Renal cortical epithelial cell (primary cell): ENCODE measurements at places on chromosomes 13 and 19. TPM values are rescaled to one million over a fixed set of nuclear protein-coding genes. Genes with fewer than 3 reads are reported as not detected.

- no peak for DNase-seq
Observed at GRCh38 chr13:31014456-31014855, 82.0 kb downstream of the TEX26 start.

DNA sequence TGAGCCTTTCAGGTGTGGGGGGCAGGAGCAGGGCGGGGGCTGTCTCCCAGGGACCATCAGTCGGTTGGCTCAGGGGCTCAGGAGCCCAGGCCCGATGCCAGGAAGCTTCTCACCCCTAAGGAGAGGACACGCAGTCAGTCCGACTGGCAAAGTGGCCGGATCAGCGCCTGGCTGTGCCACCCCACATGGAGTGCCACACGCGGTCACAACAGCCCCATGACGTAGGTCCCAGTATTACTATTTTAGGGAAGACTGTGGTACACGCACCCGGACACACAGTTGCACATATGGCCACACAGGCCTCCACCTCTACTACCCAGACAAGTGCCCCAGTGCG lies 29.3 kb upstream of the GRTP1 start:
- no peak for DNase-seq

DNA sequence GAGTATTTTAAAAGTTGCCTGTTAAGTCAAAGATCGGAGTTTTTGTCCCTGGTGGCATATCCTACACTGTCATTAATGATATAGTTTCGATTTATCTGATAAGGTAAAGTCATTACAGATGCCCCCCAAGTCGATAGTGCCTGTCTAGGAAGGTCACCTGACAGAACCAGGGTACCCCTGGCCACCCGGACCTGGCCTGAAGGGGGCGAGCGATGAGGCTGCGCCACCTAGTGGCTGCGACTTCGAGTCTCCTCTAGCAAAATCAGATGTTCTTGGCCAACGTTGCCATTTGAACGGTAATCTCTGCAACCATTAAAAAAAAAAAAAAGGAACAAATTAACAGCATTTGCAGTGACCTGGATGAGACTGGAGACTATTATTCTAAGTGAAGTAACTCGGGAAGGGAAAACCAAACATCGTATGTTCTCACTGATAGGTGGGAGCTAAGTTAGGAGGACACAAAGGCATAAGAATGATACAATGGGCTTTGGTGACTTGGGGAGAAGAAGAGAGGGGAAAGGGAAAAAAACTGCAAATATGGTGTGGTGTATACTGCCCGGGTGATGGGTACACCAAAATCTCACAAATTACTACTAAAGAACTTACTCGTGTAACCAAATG lies 565.1 kb downstream of the LIG4 start:
- peak; percentile 39 for DNase-seq

Gene SYT3
- 0.40 TPM in 1 of 2 replicates, not detected in the other for total RNA-seq

Gene CEACAM4
- total RNA-seq, result not detected in 2 replicates
